ENCODE measurements at places on chromosomes 1 and 21.

GRCh38 chr1:106986603-106987002 lies 69.9 kb upstream of the PRMT6 start:
- DNase-seq = no peak

- no peak for DNase-seq
Measured at GRCh38 chr1:201809876-201810275, 19.1 kb upstream of the IPO9 start.

DNA sequence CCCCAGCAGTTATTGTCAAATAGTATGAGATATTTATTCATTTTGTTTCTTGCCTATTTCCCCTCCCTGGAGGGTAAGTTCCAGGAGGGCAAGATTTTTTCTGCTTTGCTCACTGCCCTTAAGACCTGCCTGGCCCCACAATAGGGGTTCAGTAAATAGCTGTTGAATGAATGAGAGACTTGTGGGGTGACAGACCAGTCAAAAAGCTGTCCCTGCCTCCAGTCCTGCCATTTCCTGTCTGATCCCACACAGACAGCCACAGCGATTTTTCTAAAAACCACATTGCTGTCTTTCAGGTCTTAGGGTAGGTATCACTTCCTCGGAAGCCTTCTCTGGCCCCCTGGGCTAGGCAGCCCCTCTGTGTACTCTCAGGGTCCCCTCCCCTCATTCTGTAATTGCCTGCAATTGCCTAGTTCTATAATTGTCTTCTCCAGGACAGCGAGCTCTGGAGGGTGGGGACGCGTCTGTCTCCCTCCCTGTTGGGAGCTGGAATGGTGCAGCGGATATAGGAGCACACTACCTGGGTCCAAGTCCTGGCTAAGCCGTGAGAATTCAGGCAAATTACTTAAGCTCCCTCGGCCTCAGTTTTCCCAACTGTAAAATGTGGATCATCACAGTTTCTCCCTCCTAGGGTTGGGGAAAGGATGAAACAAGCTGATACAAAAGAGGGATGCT lies 1.8 kb upstream of the EXTL1 start:
- no peak for DNase-seq

- DNase-seq = no peak
Measured at GRCh38 chr1:158078569-158079080, 85.2 kb downstream of the KIRREL1 start.

DNA sequence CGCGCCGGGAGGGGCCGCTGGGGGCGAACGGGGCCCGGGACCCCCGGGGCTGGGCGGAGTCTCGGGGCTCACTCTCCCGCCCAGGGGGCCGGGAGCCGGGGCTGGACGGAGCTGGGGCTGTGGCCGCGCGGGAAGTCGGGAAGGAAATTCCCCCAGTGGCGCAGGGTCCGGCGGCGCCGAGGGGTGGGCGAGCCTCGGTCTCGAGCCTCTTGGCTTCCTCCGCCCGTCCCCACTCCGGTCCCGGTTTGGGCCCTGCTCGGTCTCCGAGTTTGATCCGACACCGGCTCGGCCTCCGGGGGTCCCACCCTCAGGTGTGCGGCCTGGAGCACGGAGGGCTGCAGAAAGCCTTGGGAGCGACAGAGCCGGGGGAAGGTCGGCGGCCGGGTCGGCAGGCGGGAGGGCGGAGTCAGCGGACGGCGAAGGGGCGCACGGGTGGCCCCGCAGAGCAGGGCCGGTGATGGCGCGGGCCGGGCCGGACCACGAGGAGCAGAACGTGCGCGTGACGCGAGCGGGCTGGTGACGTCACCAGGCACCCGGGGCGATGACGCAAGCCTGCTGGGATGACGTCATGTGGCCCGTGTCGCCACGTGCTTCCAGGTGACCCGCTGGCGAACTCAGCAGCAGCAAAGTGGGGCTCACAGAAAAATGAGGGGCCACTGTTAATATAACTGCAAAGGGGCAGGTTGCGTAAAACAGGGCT lies 610 bp upstream of the HES4 start:
- peak; percentile 44 for DNase-seq

DNA sequence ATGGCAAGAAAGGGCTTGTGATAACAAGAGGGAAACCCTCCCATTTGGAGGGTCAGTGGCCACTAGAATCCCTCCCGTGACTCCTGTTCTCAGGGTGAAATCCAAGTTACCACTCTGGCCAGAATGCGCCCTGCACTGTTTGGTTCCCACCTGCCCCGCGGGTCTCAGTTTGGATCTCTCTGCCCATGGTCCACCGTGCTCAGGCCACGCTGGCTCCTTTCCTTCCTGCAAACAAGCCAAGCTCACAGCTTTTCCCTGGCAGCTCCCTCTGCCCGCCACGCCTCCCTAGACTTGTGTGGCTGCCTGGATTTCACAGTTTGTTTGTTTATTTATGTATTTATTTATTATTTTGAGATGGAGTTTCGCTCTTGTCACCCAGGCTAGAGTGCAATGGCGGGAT lies 179.5 kb upstream of the VAMP3 start:
- DNase-seq = no peak

- DNase-seq = no peak
Measured at GRCh38 chr1:38028671-38029070, 16.1 kb downstream of the UTP11 start.

DNA sequence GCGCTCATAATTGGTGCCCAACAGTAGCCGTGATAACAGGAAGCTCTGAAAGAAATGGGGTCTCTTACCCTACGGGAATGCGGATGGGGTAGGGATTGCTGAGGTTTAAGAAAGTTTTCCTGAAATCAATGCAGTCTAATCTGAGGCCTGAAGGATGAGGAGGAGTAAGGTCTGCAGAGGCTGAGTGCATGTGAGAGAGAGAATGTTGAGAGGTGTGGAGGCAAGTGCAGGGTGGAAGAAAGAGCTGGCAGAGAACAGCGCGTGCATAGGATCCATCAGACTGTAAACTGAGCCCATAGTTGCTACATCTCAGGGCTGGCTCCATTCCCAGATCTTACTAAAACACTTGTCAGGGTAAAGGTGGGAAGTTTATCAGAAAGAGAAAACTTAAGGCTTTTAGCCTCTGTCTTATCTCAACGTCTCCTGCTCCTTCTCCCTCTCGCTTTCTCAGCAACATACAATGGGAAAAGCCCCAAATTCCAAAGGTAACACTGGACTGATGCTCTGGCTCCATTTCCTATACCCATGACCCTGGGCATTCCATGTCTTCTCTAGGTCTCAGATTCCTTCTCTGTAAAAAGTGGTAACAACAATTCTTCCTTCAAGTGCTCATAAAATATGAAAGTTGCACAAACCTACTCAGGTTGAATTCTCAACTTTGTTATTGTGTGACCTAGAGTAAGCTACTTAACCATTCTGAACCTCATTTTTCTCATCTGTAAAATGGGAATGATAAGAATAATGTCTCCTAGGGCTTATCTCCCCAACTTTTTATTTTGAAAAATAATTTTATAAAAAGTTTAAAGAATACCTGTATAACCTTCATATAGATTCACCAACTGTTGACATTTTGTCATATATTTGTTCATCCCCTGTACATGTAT lies 75.2 kb downstream of the SH3GLB1 start:
- DNase-seq = no peak

DNA sequence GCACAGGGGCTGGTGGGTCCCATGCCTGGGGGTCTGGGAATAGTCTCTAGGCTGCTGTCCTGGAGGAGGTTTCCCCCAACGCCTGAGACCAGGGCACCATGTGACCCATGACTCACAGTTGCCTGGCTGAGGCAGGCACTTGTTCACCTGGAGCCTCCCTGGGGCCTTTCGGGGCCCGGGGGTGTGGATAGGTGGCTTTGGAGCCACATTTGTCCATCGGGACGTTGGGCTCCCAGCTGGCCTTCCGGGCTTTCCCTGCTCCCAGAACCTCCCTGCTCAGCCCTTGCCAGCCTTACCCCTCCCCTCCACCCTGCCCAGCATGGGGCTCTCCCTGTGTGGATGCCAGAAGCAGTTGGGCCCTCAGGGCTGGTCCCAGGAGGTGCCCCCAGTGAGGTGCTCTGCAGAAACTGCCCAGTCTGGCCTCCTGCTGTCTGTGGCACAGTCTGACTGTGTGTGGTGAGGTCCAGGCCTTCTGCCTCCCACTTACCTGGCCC lies 14.2 kb downstream of the COL6A1 start:
- DNase-seq = no peak

DNA sequence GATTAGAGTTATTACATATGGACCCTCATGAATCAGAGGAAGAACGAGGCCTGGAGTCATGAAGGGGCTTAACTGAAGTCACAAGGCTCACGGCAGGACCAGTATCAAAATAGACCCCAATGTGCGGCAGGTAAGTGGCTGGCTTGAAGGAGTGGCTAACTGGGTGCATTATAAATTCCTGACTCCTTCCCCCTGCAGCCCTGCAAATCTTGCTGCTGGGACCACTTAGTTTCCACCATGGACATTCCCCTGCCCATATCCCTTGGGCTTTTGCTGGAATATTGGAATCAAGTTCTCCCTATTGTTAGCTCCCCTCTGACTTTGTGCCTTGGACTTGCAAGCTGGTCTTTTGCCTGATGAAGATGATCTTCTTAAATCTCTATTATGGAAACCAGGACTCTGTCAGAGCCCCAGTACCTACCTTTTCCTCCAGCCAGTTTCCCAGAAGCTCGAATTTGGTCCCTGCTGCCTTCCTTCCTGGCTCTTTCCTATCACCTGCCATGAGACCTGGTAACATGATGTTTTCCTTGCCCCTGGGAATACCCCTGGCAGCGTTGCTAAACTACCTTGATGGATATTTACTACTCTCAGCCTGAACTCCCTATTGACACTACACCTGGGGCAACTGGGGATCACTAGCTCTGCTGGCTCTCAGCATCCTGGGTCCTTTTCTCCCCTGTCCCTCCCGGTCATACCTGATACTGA lies 156.0 kb upstream of the JUN start:
- DNase-seq = no peak

GRCh38 chr21:14762734-14763694 lies 216.9 kb upstream of the SAMSN1 start:
- DNase-seq = no peak

- no peak for DNase-seq
Measured at GRCh38 chr1:153697191-153698019, 18.9 kb downstream of the NPR1 start.

- DNase-seq = no peak
Measured at GRCh38 chr1:226461087-226461486, 53.2 kb upstream of the PARP1 start.

- DNase-seq = no peak
Measured at GRCh38 chr21:27250366-27250765, 283.5 kb upstream of the ADAMTS5 start.

GRCh38 chr1:100438789-100439188 lies 86.5 kb downstream of the CDC14A start:
- DNase-seq = no peak

GRCh38 chr1:221122501-221122900 lies 243.3 kb downstream of the HLX start:
- no peak for DNase-seq

DNA sequence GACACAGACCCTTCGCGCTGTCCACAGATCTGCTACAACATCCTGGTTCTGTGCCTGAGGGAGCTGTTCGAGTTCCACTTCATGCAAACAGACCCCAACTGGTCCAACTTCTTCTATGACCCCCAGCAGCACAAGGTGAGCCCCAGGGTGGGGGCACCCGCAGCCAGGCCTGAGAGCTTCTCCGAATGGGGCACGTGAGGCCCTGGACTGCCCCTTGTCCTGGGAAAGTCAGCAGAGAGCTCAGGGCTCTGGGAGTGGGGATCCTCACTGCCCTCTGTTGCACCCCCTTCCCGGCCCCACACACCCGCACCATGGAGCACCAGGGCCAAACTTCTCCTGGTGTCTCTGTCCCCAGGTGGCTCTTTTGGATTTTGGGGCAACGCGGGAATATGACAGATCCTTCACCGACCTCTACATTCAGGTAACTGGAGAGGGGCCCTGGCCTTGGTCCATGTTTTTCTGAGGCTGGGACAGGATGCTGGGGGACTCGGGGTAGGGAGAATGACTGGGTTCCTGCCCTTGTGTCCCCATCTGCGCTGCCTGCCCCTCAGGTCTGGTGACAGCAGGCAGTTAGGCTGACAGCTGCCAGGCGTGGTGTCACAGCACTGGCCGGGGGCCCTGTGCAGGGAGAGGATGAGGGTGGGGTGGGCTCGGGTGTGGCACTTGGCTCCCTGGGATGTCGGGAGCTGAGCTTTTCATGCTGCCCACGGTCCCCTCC lies 44.6 kb downstream of the COQ8A start:
- no peak for DNase-seq

DNA sequence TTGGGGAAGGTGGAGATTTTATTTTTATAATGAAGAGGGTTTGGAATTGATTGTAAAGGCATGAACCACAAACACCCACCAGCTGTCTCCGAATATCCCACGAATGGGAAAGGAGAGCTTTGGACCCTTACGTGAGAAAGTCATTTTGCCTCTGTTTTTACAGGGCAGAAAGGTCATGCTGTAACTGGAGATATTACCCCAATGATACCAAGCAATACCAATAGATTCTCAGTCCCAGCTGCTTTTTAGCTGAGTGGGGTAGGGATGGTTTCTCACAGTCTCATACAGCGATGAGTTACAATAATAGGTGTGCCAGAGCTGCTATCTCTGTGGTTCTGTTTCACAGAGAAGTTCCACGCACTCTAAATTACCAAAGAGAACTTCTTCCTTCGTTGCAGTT lies 8.8 kb upstream of the F3 start:
- no peak for DNase-seq

Measured in stimulated activated CD8-positive, alpha-beta memory T cell treated with anti-CD3 and anti-CD28 coated beads, Interleukin-2, amount 100 ng/mL, for 1 hour (primary cell).